ENCODE measurements at places on chromosomes 1 and 21.

DNA sequence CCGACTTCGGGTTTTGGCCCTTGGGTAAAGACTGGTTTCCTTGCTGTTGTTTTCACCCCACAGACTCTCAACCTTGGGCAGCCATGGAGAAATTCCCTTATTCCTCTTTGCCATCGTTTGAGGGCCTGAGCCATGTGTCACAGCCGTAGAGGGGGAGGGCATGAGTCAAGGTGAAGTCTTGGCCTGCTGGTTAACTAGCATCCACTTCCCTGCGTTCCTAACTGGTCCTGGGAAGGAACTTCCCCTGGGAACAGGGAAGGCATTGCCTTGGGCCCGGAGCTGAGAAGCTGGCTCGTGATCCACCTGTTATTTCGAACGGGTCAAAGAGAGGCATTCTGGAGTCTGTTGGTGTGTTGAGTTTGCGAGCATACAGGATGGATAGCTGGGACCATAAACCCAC is 464.9 kb downstream of the CAMTA1 start:
- DNase-seq, result no peak

DNA sequence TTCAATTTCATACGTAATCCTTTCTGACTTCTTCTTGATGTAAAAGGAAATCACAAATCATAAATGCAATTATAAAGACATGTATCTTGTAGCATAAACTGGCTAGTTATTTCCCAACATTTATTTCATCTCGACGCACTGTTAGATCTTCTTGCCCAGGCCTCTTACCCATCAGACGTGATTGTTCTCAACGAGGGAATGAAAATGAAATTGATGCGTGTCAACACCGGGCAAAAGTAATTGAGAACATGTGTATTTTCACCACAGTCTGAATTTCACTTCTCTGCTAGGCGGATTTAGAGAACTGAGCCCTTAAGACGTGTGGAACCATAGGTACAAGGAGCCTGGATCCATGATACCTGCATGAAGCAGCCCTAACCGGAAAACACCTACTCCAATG is 519.7 kb downstream of the KCNT2 start:
- no peak for DNase-seq

- DNase-seq, result no peak
Measured at GRCh38 chr1:204545202-204545601, 29.0 kb downstream of the MDM4 start.

GRCh38 chr1:205162301-205162700 is 40.5 kb upstream of the RBBP5 start:
- no peak for DNase-seq

DNA sequence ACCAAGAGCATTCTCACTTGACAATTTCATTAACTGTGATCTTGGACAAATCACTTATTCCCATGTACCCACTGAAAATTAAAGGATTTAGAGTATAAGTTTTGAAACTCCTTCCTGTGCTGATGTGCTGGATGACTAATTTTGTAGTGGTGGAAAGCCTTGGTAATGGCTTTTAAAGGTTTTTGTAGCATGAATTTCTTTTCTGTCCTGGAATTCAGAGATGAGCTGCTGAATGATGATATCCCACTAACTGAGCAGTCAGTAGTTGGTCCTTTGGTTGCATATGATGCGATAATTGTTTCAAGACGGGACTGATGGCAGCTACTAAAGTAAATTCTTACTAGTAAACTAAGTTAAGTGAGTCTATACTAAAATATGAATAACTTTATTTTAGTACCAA is 5.2 kb downstream of the RPL5 start:
- no peak for DNase-seq

- DNase-seq, result no peak
Measured at GRCh38 chr1:85284202-85284601, 7.8 kb upstream of the BCL10 start.

DNA sequence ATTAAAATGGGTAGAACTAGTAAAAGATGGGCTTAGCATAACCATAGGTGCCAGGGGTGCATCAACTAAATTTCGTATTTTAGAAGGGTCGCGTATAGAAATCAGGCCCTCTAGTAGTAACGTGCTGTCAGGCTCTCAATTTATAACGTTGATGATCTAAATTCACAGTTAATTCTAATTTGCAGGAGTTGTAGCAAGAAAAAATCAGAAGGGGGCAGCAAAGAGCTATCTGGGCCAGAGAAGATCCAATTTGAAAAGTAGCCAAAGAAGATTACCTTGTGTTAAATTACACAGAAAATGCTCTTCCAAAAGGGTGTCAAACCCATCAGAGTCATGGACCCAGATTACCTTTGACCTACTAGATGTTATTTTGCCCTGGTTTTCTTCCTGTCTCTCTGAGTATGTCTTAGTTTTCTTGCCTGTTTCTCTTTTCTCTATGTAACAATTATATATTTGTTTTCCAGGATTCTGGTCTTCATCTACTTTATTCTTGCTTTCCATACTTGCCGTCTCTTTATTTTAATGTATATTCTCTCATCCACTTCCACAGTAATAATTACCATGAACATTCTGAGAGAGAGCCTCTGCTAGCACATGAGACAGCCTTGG is 1030.9 kb downstream of the AMY1C start:
- no peak for DNase-seq

DNA sequence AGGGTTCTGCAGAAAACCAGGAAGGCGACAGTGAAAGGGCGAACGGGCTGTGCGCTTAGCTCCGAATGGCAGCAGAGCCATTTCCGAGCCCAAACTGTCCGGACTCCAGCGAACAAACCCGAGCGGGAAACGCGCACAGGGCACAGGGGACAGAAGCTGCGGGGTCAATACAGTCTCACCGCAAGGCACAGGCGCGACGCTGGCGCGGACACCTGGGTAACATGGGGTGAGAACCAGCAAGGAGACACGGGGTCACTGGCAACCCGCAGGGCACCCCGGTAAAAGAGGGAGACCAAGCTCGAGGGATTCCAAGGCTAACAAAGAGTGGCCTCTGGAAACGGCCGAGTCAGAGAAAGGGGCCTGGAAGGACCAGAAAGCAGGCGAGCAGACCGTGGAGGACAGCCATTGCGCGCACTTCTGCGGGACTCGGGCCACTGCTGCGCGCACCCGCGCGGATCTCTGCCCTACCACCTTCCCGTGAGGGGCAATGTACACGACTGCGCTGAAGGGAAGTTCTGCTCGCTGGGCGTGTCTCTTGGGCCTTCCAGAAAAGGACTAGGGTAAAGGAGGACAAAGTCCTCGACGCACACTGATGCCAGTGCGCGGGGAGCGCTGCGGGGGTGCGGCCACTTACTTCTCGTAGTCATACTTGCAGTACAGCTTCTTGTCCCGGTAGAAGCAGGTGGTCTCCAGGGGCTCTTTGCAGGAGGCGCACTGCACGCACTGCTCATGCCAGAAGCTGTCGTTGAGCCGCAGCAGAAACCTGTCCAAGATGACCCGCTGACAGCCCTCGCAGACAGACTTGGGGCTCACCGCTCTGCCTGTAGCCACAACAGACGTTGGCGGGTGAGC is 3.8 kb downstream of the LMX1A start:
- DNase-seq, result no peak

DNA sequence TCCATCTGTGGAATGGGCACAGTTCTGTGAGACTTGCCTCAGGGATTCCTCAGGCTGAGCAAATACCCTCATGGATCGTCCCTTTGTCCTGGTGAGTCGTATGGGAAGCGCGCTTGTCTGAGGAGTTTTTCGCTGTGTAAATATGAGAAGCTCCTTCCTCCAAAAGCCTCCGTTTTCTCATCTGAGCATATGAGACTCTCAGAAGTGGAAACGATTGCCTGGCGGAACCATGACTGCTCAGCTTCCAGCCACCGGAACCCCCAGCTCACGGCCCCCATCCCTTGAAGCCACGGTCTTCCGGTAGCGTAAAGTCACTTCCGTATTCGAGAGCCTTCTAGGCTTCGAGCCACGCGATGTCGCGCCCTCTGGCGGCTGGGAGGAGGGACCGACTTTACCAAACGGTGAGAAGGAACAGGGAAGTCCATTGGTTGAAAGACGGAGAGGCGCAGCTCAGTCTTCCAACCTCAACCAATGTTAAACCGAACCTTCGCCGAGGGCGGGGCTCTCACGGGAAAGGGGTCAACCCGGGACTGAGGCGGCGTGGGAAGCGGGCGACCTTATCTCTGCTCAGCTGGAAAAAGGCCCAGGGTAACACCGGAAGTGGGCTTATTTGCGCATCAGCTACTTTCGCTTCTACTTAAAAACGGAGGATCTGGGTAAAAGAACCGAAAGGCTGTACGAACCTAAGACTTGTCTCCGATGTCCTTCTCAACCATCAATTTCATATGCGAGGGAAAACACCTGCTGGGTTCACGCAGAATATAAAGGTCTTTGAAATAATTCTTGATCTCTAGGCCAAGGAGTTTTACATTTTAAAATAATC is 46.3 kb downstream of the AZIN2 start:
- DNase-seq, result peak; percentile 97

- no peak for DNase-seq
Measured at GRCh38 chr1:24486331-24487065, 16.1 kb upstream of the RCAN3 start.

DNA sequence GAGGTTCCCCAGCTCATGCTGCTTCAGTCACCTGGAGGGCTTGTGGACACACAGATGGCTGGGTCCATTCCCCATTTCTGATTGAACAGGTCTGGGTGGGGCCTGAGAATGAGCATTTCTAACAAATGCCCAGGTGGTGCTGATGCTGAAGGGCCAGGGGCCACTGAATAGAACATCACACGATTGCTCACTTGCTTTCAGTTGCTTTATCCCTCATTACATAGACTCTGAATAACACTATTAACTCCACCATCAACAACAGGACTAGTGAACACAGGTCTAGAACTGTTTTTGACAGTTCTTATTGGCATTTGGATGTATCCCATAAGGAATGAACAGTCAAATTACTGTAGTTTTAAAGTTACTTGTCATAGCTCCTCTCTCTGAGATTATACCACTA is 12.1 kb downstream of the TRAPPC10 start:
- DNase-seq, result no peak

GRCh38 chr1:29991025-29991424 is 732.4 kb downstream of the MATN1 start:
- no peak for DNase-seq

DNA sequence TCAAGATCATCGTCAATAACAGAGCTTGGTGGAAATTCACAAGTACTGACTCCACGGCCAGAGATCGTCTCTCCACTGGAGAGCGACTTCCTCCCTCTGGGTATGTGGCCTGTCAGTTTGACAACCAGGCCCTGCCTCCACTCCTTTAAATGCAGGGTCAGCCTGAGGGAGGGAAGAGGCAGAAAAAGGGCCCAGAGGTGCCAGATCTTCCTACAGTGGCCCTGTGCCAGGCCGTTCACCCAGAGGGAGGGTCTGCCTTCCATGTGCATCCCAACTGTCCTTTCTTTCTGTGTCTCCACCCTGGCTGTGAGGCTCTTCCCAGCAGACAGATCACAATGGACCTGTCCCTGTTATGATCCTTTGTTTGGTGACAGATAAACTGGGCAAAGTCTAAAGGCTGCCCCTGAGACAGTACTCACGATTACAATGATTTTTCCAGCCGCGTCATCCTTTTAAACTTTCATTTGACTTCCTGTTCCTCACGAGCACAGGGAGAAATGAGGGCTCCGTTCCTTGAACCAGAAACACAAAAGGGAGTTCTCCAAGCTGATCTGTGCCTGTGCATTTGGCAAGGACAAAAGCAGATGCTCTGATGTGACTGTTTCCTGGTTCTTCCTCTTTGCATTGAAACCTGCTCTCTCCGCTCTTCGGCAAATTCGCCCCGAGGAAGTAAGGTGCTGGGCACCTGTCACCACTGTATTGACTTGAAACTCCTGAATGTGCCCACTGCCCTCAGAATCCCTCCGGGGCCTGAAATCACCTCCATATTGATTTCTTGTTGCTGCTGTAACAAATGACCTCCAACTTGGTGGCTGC is 126.7 kb downstream of the PGBD5 start:
- no peak for DNase-seq

DNA sequence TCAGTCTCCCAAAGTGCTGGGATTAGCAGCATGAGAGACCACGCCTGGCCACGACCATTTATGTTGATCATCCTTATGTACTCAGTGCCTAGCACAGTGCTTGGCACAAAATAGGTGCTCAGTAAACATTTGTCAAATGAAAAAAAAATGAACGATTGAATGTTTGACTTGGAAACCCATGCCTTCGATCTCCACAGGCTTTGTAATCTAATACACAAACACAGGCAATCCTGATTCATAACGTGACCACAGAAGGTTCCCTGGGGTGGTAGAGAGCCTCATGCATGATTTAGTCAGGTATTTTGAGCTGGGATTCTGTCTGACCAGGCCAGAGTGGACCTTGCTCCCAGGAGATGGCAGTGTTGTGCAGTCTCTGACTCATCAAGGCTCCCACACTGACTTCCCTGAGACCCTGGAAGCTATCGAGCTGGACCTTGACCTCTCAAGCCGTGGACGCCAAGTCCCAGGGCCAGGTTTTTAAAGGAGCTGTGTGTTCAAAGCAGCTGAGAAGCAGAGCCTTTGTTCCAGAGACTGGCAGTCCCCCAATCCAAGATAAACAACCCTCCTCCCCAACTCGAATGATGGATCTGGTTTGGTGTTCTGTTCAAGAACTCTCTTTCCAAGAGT is 81.1 kb downstream of the PGM1 start:
- DNase-seq, result no peak

DNA sequence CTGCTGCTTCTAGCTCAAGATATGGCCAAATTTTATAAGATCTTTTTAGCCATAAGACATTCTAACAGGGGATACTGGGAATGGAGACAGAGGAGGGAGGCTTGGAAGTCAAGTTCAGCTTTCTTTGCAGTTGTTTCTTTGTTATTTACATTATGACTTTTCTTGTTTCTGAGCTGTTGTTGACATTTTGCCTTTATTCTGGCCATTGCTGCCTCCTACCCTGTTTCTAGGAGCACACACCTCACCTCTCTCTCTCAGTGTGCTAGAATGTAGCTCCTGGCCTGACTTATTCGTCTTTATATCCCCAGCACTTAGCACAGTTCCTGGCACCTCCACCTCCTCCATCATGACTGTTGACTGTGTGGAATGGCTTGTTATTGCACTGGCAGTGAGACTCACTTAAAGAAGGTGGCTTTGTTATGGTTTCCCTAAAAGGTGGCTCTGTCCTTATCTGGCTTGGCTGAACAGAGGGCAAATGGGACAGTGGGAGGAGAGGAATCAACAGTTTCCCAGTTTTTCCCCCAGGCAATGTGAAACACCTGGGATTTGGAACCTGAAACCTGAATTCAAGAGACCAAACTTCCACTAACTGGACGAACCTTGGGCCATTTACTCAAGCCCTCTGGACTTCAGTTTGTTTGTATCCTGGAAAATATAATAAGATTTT is 76.1 kb upstream of the PPP2R5A start:
- DNase-seq, result no peak

DNA sequence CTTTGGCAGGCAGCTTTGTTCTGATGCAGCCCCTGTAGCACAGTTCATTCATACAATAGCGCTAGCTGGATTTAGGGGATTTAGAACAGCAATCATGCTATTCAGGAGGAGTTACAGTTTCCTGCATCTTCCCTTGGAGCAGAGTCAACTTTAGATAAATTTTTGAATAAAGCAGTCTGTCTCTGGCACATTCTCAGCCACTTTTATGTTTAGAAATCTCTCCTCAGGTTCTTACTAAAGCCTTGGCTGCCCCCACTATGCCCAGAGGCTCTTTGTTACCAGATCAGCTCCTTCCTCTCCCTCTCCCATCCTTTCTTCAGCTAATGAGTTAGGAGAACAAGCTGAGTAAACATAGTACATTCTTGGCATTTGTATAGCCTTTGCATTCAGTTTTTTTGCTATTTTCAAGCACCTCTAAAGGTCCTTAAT is 17.0 kb upstream of the PIGC start:
- DNase-seq, result no peak

Measured in stimulated activated CD4-positive, alpha-beta T cell treated with anti-CD3 and anti-CD28 coated beads, Interleukin-12 subunit alpha, Interleukin-12 subunit beta, amount 100 ng/mL, for 4 hours (primary cell).